Left renal cortex interstitium (tissue), 4 donors: ENCODE measurements at places on chromosomes 5 and 9.
A peak's percentile ranks its signal among the peaks of the same experiment; 100 is the strongest.

DNA sequence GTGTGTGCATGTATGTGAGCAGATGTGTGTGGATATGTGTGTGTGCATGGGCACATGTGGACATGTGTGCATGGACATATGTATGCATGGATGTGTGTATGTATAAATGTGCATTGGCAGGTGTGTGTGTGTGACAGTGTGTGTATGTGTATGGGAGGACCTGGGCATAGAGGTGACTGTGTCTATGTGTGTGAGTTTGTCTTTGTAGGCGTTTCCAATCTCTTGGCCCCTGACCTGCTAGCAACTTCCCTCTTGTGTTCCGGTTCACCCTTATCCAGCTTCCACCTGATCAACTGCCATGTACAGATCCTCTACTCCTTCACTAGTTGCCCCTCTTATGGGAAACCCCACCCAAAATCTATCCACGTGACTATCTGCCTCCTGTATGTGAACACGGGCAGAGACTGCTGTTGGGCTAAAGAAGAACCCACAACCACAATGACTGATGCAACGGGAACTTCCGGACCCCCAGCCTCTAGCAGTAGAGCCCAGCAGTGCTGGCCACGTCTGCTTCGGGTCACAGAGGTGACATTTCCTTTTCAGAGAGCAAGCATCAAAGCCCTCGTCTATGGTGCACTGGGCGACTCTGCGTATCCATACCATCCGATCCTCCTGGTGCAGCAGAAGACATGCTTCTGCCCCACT lies 24.9 kb upstream of the GADD45G start:
- no peak for DNase-seq

GRCh38 chr9:124770359-124771020 lies 621 bp downstream of the NR6A1 start:
- DNase-seq = no peak

DNA sequence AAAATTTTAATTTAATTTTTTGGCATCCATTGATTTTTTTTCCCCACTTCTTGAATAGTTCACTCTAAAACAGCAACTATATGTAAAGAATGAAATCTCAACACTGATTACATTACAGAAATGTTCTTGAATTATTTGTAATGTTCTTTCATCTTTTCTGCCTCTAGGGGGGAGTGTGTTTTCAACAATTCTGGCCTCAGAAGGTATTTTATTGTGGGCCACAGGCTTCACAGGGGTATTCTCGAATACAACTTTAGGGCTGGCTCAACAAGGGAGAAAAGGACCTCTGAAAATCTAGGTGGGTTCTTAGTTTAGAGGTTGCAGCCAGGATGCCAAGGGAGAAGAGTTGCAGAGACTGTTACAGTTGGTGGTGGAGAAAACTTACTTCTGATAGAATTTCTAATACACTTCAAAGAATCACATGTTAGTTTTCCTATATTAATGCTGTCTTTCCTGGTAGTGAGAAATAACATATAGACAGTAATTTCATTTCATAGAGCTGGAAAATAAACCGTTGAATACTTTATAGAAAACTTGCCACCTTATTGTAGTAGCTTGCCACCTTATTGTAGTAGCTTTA lies 3.6 kb upstream of the NPR3 start:
- no peak for DNase-seq

GRCh38 chr9:37229882-37230482 lies 109.6 kb downstream of the ZCCHC7 start:
- DNase-seq = no peak

GRCh38 chr9:27528886-27529315 lies 713 bp downstream of the MOB3B start:
- no peak for DNase-seq

DNA sequence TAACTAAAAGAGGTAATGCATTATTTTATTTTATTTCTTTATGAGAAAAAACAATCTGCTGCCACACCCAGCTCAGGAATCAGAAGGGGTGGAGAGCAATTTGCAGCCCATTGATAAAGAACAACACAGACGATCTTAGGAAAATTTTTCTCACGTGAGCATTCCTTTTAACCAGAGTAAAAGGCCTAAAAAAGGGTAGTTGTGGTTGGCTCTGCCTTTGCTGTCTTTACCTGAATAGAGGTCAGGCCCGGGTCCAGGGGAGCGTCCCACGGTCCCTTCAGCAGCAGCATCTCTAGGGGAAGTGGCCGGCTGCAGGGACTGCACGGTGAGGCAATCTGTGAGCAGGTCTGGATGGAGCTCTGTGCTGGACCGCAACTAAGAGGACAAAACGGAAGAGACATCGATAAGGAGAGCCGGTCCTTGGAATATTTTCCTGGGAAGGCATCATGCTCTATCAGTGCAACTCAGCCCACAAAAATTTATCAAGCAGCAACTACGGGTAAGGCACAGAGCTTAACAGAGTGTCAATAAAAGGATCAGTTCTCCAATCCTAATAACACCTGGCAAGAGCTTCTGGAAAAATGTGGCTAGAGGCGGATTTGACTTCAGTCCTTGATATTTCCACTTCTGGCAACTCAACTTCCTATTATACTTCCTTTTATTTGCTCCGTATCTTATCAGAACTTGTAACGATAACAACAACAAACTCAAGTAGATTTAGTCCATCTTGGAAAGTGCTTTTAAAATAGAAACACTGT lies 372.8 kb upstream of the RFX3 start:
- DNase-seq = no peak

- no peak for DNase-seq
Observed at GRCh38 chr5:111782216-111782615, 25.2 kb upstream of the NREP start.

GRCh38 chr9:91589101-91589553 lies 165.5 kb upstream of the NFIL3 start:
- peak; percentile 13 for DNase-seq

GRCh38 chr5:168132241-168132641 lies 159.2 kb upstream of the WWC1 start:
- no peak for DNase-seq

DNA sequence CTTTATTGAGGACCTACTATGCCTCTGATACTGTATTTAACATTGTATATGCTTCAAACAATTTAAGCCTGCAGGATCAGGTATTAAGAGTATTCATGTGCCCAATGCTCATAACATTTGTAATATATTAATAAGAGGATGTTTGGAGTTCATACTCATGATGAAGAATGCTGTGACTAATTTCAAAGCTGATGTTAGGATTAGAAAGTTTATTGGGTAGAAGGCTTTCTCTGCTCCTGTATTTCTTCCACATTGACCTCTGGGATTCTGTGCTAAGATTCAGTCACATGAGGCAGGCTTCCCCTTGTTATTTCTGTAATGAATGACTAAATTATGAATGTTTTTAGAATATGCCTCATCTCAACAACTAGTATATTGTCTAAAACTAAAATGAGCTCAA lies 456.4 kb downstream of the NFIB start:
- no peak for DNase-seq

DNA sequence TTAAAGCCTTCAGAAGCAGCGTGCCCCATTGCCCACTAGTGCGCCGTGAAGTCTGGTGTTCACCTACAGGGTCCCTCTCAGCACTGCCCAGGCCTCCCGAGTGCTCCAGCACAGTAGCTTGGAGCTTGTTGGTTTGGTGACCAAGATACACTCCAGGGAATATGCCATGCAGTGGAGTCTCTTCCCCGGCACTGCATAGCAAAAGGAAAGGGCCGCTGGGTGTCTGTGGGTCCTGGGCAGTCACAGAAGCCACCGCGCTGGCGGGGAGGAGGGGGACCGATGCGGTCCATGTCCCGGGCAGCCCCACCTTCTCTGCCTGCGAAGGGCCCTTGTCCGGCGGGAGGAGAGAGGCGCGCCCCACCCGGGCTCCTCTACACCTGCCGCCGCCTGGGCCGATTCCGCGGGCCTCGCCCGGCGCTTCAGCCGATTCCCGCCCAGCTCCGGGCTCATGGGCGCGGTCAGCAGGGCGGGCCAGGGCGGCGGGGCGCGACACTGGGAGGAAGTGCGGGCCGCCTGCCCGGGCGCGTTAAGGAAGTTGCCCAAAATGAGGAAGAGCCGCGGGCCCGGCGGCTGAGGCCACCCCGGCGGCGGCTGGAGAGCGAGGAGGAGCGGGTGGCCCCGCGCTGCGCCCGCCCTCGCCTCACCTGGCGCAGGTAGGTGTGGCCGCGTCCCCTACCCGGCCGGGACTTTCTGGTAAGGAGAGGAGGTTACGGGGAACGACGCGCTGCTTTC lies at the start of gene SYK:
SYK (plus strand) TSS at position 579 of the 732 bp plus-strand sequence. CDS start 42,080 bp downstream, outside the sequence.
- no peak for DNase-seq

- DNase-seq = no peak
Observed at GRCh38 chr9:112726428-112726827, 8.5 kb upstream of the INIP start.

- DNase-seq = no peak
Observed at GRCh38 chr9:21801683-21802417, 586 bp upstream of the MTAP start.

GRCh38 chr5:128216285-128216684 lies 132.7 kb downstream of the SLC12A2 start:
- no peak for DNase-seq

DNA sequence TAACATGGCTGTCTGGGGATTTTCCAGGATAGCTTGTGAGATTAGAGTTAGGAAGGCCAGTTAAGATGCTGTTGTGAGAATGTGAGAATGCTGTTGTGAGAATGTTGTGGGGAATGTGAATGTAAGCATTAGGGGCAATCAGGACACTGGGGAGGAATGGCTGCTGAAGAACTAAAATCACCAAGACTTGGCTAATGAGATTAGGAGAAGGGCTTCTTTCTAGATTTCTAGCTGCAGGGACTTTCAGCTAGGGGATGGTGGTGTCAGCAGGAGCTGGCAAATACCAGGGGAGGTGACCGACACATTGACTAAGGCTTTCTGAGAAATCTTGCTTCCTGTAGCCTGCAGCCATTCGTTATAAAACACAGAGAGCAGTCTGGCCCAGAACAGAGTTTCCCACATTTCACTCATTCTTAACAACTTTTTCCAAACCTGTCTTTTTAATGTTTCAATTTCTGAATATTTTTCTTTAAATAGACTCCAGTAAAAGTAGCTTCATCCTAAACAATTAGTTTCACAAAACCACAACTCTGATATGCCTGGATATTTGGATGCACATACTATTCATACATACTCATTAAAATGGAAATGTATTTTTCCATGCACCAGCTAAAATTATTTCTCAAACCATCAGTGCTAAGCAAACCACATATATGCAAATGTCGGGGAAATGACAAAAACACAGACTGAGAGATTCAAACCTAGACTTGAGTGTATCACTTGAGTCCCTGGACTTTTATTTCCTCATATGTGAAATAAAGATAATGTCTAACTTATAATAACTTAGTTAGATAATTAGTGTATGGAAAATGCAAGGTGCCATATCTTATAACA lies 89.3 kb upstream of the TNC start:
- no peak for DNase-seq

- DNase-seq = no peak
Observed at GRCh38 chr9:134731497-134732391, 90.1 kb downstream of the COL5A1 start.

DNA sequence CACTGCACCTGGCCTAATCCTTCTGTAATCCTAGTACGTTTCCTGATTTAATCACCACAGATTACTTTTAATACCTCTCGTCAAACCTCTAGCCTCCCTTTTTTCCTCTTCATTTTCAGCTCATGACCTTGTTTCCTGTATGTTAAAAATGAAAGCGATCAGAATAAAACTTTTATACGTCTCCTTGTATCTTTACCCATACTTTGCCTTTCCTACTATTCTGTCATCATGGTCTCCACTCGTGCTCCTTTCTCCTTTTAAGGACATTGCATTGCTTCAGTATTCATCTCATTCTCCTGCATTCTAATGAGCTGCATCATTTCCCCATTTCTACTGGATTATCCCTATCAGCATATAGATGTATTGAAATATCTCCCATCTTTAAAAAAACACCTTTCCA lies 8.5 kb downstream of the CDC42SE2 start:
- no peak for DNase-seq

DNA sequence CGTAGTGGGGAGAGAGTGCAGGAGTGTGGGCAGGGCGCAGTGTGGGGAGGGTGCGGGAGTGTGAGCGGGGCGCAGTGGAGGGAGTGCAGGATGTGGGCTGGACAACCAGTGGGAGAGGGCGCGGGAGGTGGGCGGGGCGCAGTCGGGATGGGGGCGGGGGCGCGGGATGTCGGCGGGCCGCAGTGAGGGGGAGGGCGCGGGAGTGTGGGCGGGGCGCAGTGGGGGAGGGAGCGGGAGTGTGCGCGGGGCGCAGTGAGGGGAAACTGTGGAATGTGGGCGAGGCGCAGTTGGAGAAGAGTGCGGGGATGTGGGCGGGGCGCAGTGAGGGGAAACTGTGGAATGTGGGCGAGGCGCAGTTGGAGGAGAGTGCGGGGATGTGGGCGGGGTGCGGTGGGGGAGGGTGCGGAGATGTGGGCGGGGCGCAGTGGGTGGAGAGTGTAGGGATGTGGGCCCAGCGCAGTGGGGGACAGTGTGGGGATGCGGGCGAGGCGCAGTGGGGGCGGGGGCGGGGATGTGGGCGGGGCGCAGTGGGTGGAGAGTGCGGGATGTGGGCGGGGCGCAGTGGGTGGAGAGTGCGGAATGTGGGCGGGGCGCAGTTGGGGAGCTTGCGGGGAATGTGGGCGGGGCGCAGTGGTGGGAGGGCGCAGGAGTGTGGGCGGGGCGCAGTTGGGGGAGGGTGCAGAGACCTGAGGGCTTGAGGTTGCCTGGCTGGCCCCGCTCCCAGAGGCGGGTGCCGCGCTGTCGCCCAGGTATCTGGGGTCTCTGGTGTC lies at the start of gene NXNL2:
NXNL2 (plus strand) TSS at position 723 of the 770 bp plus-strand sequence. CDS start 257 bp downstream, outside the sequence.
- no peak for DNase-seq

GRCh38 chr9:32293091-32293490 lies 91.4 kb upstream of the ACO1 start:
- no peak for DNase-seq

GRCh38 chr5:135462304-135462703 lies 10.2 kb upstream of the TIFAB start:
- peak; percentile 68 for DNase-seq

GRCh38 chr9:86965636-86966395 lies 18.5 kb upstream of the GAS1 start:
- DNase-seq = no peak

DNA sequence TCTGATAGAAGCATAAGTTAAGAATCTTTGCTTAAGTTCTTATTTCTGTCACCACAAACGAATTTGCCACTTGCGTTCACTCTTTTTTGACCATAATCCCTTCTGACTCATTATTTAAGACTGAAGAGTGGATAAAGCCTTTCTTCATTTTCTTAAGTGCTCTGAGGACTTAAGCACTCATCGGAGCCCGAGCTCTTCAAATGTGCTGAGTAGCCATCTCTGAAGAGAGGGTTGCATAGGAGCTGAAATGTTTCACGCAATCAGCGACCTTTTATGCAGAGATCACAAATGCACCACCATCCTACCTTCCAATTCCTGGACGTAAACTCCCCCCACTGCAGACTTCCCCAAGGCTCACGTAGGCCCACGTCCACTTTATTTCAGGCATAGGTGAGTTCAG lies 699.2 kb downstream of the IRX1 start:
- no peak for DNase-seq

- no peak for DNase-seq
Observed at GRCh38 chr9:35603506-35603985, 1.5 kb upstream of the TESK1 start.

GRCh38 chr5:125041798-125042197 lies 295.4 kb upstream of the ZNF608 start:
- DNase-seq = no peak

GRCh38 chr5:159837860-159838259 lies 78.4 kb upstream of the ADRA1B start:
- DNase-seq = no peak

- DNase-seq = no peak
Observed at GRCh38 chr5:36179950-36180349, 28.0 kb downstream of the SKP2 start.

- no peak for DNase-seq
Observed at GRCh38 chr9:3177146-3177761, 333.4 kb upstream of the PUM3 start.
